ENCODE measurements at places on chromosomes 11 and 22.

DNA sequence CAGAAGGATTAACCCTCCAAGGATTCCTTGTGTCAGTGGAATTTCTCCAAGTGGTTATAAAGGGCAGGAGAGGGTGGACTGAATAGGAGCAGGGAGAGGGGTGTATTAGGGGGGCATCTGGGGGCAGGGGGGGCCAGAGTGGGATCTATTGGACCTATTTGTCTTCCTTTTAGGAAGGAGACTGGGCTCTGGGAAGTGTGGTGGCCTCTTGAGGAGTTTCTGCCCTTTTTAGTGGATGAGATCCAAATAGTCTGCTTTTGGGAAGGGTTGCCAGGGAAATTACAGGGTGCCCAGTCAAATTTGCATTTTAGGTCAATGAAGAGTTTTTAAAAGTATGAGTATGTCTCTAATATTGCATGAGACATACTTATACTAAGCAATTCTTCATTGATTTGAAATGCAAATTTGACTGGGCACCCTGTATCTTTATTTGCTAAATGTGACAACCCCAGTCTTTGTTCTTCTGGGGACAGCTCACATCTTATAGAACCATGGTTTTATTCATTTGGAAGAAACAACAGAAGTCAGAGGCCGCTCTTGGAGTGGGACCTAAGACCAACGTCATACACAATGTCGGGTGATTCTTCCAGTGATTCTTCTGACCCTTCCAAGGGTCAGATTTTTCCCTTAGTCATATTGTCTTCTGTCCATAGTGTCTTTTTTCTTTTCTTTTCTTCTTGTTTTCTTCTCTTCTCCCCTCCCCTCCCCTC lies 429 bp upstream of the SLC22A6 start:
- H3K4me3 ChIP-seq: no peak overlapping the region
- no peak overlapping the region for H3K27ac ChIP-seq
- H3K27me3 ChIP-seq: no peaks in the 10 kb centered on the region
- H3K4me1 ChIP-seq: no peaks in the 10 kb centered on the region
- no peaks in the 10 kb centered on the region for H3K36me3 ChIP-seq

GRCh38 chr22:42169055-42169469 lies 38.5 kb upstream of the CYP2D6 start:
- peaks cover 4% of the 10 kb centered on the region for H3K4me1 ChIP-seq
- H3K4me3 ChIP-seq: no peak overlapping the region
- no peak overlapping the region for H3K27ac ChIP-seq
- peak; percentile 67 for DNase-seq

GRCh38 chr22:49205483-49205800 lies 622.2 kb downstream of the BRD1 start:
- H3K27ac ChIP-seq: no peak overlapping the region
- no peak for DNase-seq
- H3K4me1 ChIP-seq: no peaks in the 10 kb centered on the region
- no peaks in the 10 kb centered on the region for H3K36me3 ChIP-seq
- no peak overlapping the region for H3K4me3 ChIP-seq

DNA sequence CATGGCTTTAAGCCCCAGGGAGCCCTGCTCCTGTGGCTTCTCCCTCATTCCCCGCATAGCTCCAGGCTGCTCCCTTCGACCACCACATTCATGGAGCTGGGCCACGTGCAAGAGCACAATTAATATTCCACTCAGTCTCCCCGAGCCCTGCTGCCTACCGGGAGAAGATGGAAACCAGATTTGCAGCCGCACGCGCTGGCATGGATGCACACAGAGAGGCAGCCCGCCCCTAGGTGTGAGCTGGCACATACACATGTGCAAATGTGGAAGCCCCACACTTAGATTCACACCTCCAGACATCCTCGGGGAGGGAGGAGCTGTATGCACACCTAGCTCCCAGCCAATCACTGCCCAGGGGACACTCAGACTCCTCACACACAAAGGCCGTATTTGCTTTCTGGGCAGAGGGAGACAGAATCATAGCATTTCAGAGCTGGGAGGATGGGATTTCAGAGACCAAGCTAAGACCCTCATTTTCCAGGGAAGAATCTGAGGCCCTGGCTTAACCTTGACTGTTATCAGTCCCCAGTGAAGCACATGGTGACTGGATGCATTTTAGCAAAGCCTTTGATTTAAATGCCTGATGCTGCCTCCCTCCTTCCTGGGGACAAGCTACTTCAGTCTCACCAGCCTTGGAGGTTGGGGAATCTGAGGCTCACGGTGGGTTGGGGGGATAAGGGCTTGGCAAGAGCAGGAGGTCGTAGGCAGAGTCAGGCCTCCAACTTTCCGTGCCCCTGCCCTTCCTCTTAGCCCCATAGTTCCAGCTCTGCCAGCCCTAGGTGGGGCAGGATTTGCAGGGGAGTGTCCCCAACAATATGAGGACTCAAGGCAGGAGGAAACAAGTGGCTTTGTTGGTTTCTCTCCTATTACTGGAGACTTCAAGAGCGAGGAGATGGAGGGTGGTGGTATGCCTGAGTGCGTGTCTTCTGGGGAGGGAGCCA lies 5.3 kb upstream of the CREB3L1 start:
- peaks cover 13% of the 10 kb centered on the region for H3K4me1 ChIP-seq
- no peaks in the 10 kb centered on the region for H3K27me3 ChIP-seq
- no peak for DNase-seq
- H3K4me3 ChIP-seq: no peak overlapping the region
- H3K36me3 ChIP-seq: no peaks in the 10 kb centered on the region

DNA sequence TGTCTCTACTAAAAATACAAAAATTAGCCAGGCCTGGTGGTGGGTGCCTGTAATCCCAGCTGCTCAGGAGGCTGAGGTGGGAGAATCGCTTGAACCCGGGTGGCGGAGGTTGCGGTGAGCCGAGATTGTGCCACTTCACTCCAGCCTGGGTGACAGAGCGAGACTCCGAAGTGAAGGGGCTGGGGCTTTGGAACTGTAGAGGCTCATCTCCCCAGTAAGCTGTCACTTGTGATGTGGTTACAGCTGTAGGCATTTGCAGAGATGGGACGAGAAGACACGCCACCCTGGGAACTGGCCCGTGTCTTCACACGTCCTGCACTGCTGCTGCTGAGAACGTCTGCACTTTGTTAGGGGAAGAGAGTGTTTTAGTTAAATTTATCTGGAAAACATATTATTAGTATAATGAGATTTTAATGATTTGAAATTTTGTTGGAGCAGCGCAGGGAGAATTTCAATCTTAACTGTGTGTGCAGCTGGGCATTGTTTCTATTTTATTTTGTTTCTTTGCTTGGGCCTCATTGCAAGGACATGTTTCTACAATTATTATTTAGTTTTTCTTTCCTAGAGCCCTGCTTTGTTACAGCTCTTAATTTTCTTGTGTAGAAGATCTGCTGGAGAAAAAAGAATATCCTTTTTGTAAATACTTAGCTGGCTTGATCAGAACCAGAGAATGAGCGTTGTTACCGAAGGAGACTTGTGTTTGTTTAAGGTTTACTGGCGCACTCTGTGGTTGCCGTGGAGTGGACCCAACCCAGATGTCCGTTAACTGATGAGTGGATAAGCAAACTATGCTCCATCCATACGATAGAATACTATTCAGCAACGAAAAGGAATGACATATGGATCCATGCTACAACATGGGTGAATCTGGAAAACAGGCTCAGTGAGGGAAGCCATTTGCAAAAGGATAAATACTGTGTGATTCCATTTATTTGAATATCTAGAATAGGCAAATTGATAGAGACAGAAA lies 18.4 kb downstream of the PARVB start:
- DNase-seq: no peak
- no peak overlapping the region for H3K27ac ChIP-seq
- H3K4me1 ChIP-seq: no peaks in the 10 kb centered on the region
- H3K27me3 ChIP-seq: no peaks in the 10 kb centered on the region

DNA sequence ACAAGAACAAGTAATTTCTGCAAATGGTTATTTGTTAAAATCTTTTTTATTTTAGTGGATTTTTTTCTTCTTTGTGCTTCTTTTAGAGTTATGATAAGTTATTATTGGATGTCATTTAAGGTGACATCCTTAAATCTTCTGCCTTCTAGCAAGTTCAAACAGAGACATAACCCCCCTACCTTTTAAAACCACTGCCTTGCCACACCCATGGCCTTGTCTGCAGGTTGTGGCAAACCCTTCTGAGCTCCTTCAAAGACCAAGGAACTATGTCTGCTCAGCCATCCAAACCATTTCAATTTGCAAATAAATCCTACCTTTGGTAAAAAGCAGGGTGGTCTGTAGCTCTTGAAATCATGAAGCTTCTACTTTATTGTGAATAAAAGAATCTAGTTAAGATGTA lies 241.6 kb downstream of the FAM76B start:
- H3K27ac ChIP-seq: no peak overlapping the region
- no peaks in the 10 kb centered on the region for H3K27me3 ChIP-seq
- DNase-seq: no peak
- no peak overlapping the region for H3K4me3 ChIP-seq
- H3K4me1 ChIP-seq: no peaks in the 10 kb centered on the region
- no peaks in the 10 kb centered on the region for H3K36me3 ChIP-seq

DNA sequence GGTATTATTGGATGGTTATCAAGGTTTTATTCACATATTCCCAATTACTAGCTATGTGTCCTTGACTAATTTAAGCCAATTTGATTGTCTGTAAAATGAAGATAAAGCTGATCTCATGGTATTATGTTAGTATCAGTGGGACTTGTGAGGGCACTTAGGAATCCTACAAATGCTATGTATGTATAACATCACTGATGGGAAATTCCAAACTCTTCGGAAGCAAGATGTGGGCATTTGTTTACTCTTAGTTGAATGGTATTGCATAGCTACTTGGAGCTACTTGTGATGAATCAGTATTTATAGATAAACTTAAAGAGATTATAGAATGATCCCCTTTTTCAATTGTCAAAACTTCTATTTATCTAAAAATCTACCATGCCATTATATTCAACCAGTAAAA lies 239.9 kb downstream of the CNTN5 start:
- DNase-seq: no peak
- H3K27ac ChIP-seq: no peak overlapping the region
- no peaks in the 10 kb centered on the region for H3K27me3 ChIP-seq
- H3K36me3 ChIP-seq: no peaks in the 10 kb centered on the region
- H3K4me3 ChIP-seq: no peak overlapping the region
- no peaks in the 10 kb centered on the region for H3K4me1 ChIP-seq

DNA sequence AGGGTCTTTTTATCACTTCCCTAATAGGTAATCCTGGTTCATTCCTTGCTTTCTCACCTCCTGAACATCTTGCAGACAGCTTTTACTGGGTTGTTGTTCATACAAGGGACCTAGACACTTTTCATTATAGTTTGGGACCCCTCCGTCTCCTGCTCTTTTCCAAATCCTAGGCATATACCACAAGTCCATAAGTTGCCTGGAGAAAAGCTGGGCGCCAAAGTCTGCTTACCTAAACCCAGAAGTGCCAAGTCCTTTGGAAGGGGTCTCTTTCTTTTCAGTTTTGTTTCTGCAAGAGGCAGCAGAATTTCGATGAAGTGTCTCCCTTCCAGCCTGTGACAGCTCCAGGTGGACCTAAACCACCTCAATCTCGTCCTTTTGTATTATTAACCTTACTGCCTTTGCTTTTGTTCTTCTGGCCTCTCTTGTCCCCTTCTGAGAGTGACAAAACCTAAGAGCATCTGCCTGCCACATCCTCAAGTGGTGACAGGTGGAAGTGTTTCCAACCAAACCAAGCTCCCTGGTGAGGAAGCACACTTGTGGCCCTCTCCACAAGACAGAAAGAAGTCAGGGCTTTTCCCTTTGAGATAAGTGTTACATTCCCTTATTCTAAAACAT lies 19.5 kb upstream of the P2RY6 start:
- H3K27me3 ChIP-seq: no peaks in the 10 kb centered on the region
- H3K4me1 ChIP-seq: no peaks in the 10 kb centered on the region

DNA sequence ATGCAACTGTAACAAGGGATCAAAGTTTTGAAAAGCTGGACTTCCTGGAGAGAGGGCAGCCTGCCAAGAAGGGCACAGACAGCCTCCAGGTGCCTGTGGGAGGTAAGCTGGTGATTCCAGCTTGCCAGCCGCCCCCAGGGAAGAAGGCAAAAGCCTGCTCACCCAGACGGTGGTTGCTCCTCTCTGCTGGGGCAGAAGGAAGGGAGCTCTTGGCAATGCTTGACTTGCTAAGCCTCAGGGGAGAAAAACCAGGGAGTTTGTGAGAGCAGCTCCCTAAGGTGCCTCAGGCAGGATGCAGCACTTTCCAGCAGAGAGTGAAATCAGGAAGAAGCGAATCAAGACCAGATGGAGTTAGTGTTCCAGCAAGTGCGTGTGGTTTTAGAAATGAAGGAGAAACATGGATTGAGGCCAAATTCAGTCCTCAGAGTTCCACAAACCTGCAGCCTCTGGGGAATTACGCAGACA lies 553.6 kb downstream of the BUD13 start:
- H3K36me3 ChIP-seq: no peaks in the 10 kb centered on the region
- H3K4me3 ChIP-seq: no peak overlapping the region
- no peaks in the 10 kb centered on the region for H3K4me1 ChIP-seq
- DNase-seq: no peak
- H3K27me3 ChIP-seq: no peaks in the 10 kb centered on the region

GRCh38 chr11:58027341-58027740 lies 3.4 kb upstream of the OR6Q1 start:
- no peak for DNase-seq
- H3K4me1 ChIP-seq: no peaks in the 10 kb centered on the region
- no peaks in the 10 kb centered on the region for H3K36me3 ChIP-seq
- no peaks in the 10 kb centered on the region for H3K27me3 ChIP-seq
- H3K4me3 ChIP-seq: no peak overlapping the region
- H3K27ac ChIP-seq: no peak overlapping the region

DNA sequence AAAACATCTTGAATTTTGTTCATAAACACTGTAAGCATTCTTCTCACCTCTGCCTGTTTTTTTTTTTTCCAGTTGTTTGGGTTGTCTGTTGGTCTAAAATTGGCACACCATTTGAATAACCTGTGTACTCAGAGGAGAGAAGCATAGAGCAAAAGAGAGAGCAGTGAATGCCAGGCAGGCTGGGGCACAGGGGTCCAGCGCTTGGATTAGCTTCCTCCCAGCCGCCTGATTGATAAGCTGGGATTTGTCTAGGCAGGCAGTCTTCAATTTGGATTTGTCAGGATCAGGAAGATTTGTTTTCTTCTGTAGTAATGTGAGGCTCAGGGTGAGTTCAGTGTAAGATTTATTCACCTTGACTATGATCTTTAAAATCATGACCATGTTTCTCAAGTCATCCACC lies 59.0 kb downstream of the ARL14EP start:
- H3K4me3 ChIP-seq: no peak overlapping the region
- no peaks in the 10 kb centered on the region for H3K27me3 ChIP-seq
- H3K36me3 ChIP-seq: no peaks in the 10 kb centered on the region
- no peaks in the 10 kb centered on the region for H3K4me1 ChIP-seq

DNA sequence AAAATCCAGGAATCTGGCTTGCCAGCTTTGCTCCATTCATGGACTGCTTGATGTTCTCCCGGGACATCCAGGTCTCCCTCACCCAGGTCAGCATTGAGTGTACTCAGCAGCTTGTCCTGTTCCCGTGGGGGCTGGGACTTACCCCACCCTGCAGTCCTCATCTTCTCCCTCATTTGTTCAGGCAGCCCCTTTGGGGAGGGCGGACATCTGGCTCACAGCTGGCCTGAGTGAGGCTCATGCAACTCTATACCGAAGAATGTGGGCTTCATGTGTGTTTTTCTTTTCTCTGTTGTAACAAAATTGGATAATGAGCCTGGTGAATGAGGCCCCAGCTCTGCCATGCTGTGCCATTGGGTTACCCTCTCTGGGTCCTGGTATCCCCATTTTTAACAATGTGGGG lies 227.7 kb upstream of the TENM4 start:
- H3K27me3 ChIP-seq: no peaks in the 10 kb centered on the region
- no peak overlapping the region for H3K4me3 ChIP-seq
- no peaks in the 10 kb centered on the region for H3K4me1 ChIP-seq
- no peaks in the 10 kb centered on the region for H3K36me3 ChIP-seq

- H3K4me3 ChIP-seq: no peak overlapping the region
- no peak overlapping the region for H3K27ac ChIP-seq
- no peaks in the 10 kb centered on the region for H3K27me3 ChIP-seq
- no peaks in the 10 kb centered on the region for H3K36me3 ChIP-seq
- DNase-seq: no peak
These were observed 274.0 kb downstream of the SOX6 start for GRCh38 chr11:16082095-16083055.
